Breast epithelium (tissue), 4 donors: ENCODE measurements at places on chromosomes 12 and 14.

DNA sequence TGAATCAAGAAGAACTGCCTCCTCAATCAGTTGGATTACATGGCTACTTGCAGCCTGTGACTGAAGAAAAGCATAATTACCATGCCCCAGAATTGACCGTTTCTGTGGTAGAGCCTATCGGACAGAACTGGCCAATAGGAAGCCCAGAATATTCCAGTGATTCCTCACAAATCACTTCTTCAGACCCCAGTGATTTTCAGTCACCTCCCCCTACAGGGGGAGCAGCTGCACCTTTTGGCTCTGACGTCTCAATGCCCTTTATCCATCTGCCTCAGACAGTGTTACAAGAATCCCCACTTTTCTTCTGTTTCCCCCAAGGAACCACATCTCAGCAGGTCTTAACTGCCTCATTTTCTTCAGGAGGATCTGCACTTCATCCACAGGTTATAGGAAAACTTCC is 80.8 kb downstream of the RAD52 start:
- no peak overlapping the region for H3K27ac ChIP-seq
- no peaks in the 10 kb centered on the region for H3K27me3 ChIP-seq
- H3K4me3 ChIP-seq: no peak overlapping the region
- no peaks in the 10 kb centered on the region for H3K36me3 ChIP-seq
- no peak for DNase-seq

GRCh38 chr12:49296836-49297694 is 2.1 kb downstream of the PRPH start:
- H3K27me3 ChIP-seq: peaks cover 51% of the 10 kb centered on the region
- no peak for DNase-seq
- H3K36me3 ChIP-seq: no peaks in the 10 kb centered on the region
- H3K27ac ChIP-seq: no peak overlapping the region

DNA sequence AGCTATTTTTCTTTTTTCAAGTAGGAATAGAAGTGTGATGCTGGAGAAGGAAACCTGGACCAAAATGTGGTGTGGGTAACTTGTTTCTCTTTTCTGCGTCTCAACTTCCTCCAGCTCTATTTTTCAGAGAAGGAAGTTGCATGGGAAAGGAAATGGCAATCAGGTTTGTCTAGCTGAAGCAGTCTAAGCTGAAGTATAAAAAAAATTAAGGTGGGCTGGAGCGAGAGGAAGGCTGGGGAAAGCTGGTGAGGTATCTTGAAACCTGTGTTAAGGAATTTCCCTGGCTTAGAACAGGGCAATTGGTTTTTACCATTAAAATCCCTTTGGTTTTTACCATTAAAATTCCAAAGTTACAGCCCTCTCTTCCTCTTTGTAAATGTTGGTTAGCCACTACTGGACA is 34.2 kb upstream of the NINJ2 start:
- no peaks in the 10 kb centered on the region for H3K36me3 ChIP-seq
- H3K27ac ChIP-seq: no peak overlapping the region
- no peaks in the 10 kb centered on the region for H3K4me1 ChIP-seq
- no peaks in the 10 kb centered on the region for H3K27me3 ChIP-seq

DNA sequence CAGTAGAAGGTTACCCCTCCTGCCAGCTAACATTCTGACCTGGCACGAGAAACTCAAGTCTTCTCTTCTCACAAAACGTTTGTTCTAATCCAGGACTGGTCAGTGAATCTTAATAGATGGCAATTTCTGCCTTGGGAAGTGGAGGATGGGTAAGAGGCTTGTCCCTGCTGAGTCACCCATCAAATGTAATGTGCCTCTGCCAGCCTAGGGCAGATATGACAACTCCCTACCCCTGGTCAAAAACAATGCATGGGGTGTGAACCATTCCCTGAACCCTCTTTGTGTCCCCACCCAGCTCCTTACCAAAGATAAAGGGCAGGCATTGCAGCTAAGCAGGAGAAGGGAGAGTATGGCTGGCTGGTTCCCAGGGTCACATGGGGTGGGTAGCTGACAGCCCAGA is 1052.9 kb downstream of the GALC start:
- no peak overlapping the region for H3K27ac ChIP-seq
- no peaks in the 10 kb centered on the region for H3K36me3 ChIP-seq
- H3K4me3 ChIP-seq: no peak overlapping the region
- no peaks in the 10 kb centered on the region for H3K27me3 ChIP-seq
- no peak for DNase-seq

GRCh38 chr12:95390192-95390591 is 83.8 kb upstream of the METAP2 start:
- no peaks in the 10 kb centered on the region for H3K27me3 ChIP-seq
- H3K4me1 ChIP-seq: no peaks in the 10 kb centered on the region
- no peak overlapping the region for H3K27ac ChIP-seq
- no peak for DNase-seq
- H3K36me3 ChIP-seq: no peaks in the 10 kb centered on the region
